ENCODE measurements at places on chromosomes 3 and 15.
A peak's percentile ranks its signal among the peaks of the same experiment; 100 is the strongest.

GRCh38 chr15:101549647-101550046 lies 60.1 kb upstream of the PCSK6 start:
- no peak for DNase-seq

- DNase-seq = no peak
These were observed 3.4 kb downstream of the AMOTL2 start for GRCh38 chr3:134370611-134371531.

DNA sequence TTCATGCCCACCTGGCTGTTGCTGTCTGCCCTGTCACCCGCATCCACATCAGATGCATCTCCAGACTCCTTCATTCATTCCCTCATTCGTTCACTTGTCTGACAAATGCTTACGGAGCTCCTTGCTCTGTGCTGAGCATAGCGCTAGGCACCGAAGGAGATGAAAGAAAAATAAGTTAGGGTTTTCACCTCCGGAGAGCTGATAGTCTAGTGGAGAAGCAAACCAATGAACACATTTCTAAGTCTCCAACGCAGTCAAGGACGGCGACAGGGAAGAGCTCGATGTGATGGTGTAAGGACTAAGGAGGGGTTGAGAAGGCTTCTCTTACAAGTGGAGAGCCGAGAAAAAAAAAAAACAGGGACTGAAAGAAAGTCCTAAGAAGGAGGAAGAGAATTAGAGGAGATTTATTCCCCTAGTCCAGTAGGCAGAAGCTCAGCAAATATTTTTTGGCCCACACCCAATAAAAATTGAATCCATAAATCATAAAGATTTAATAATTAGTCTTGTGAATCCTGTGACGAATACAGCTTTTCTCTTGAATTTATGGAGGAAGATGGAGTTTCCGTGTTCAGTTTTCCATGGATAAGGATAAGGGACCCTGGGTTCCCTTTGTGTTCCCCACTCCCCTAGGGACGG lies 127.2 kb upstream of the DLG1 start:
- no peak for DNase-seq

DNA sequence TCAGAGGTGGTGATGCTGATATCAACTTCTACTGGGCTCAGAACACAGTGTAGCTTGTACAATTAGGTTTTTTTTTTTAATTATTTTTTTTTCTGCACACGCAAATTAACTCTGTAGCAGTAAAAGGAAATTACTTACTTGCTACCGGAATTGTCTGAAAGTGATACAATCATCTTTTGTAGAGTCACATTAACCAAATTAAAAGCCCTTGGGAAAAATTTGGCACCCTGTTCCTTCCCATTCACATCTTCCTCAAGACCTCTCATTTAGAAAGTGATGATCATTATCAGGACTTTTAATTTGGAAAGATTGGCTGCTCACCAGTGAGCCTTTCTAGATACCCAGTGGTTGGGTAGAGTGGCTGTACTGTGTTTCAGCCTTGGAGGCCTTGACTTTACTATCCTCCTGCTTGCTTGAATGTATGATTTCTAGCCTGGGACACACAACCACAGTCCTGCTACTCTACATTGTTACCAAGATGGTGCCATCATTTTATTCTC lies 158.3 kb downstream of the ECT2 start:
- no peak for DNase-seq

GRCh38 chr3:132047209-132047608 lies 12.4 kb upstream of the CPNE4 start:
- no peak for DNase-seq

DNA sequence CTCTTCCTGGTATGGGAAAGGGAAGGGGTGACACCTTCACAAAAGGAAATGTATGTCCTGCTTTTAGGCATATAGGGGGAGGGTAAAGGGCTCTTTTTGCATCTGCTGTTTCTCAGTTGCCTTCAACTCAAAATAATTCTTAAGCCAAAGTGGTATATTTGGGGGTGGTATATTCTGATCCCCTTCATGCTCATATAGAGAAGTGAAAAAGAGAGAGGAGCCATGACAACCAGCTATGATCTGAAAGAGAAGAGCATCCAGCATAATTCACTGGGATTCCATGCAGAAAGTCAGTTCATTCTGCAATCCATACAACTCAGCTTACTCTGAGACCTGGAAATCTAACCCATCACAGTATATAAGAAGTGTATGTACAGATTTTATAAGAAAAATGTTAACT lies 22.3 kb downstream of the DENND6A start:
- DNase-seq = no peak

GRCh38 chr15:100881573-100882336 lies 2.1 kb downstream of the ALDH1A3 start:
- DNase-seq = no peak

DNA sequence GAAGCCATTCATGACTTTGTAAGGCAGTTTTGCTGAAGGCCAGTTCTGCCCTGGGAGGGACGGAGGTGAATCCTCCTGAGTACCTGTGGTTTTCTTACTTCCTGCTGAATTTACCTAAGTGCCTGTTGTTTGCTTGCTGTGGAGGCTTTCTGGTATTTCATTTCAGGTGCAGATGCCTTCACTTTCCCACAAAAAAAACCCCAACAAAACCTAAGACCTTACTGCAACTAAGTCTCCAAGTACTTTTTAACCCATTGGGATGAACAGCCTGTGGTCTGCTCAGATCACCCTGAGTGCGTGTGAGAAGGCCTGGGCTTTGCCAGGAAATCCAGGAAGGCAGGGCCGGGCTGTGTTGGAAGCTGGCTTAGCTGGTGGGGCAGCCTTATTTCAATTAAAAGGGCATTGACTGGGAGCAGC lies 65.3 kb downstream of the IGF1R start:
- peak; percentile 60 for DNase-seq

DNA sequence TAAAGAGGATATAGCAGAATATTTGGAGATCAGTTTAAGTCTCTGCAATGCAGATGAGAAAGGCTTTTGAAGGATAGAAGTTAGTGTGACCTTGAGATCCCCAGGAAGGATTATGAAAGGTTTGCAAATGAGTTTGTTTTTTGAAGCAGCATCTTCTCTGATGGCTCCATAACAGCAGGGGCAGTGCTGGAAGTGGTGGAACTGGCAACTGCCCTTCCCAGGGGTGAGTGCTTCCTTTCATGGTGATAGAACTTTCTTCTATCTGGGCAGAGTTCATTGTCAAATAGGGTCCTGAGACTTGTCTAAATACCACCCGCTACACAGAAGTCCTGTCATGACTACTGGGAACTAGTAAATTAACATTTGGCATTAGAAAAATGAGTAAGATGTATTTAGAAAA lies 314.2 kb upstream of the MCTP2 start:
- no peak for DNase-seq

GRCh38 chr3:14876921-14877333 lies 58.2 kb downstream of the FGD5 start:
- DNase-seq = no peak

DNA sequence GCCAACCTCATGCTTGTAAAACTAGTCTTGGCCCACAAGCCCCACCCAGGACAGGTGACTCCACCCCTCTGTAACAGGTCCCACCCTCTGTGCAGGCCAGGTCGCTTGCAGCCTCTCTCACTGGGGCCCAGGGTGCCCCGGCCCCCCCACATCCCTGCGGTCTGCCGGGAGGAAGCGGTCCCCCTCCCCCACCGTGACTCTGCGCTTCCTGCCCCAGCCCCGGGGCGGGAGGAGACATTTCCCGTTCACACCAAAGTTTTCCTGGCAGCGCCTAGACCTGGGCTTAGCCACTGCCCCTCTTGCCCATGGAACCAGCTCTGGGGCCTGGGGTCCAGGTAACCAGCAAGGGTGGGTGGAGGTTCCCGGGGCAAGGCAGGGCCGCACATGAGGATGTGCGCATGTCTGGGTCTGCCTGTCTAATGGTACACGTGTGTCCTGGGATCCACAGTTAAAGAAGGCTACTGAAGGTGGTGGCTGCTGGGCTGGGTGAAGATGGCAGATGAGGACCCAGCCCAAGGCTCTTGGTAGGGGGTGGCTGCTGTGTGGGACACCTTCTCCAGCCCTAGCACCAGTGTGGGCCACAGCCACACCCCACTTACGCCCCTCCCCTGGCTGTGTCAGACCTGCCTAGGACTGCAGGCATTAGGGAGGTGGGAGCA lies 8.4 kb downstream of the NBEAL2 start:
- DNase-seq = peak; percentile 95

DNA sequence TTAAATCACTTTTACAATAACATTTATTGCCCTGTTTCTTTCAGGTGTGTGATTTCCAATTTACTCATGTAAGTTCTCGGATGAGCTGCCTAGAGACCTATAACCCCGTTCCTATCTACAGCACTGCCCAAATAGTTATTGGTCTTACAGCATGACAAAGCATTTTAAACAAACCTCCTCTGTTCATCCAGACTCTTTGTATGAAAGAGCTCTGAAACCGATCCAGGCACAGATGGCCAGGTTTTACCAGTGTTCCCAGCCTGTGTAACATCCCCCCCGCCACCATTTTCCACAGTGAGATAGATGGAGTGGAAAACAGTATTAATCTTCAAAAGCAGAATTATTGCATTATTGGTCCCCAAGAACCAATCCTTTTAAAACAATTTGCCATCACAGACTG lies 59.0 kb upstream of the SPTSSB start:
- no peak for DNase-seq

DNA sequence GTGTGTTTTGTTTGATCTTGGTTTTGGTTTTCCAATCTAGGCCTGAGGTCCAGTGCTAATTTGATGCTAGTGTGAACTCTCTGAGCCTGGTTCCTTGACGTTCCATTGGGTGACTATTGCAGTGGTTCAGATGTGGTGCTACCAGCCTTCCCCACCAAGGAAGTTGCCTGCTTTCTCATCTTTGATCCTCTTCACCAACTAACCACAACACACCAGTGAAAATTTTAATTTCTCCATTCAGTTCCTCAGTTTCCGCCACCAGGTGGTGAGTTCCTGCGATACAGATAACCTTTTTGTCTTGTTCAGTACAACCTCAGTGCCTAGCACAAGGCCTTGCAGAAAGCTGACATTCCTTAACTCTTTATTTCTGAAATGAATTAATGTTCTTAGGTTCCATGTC lies 337.4 kb upstream of the TPRG1 start:
- DNase-seq = no peak

- DNase-seq = peak; percentile 44
These were observed 18.7 kb downstream of the ISG20 start for GRCh38 chr15:88657326-88658069.

DNA sequence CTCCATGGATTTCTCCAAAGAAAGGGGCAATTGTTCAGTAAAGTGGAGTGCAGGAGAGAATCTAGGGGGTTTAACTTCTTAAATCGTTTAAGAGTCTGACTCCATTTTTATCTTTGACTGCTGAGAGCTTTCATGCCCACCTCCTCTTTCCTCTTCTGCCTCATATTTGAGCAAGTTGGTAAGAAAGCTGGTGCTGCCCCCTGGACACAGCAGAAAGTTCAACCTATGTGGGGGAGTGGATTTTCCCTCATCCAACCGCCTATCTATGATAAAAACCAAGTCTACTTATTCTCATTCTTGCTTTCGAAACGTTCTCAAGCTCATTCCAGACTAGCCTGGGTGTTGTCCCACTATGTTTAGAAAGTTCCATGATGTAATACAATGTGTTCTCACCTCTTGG lies 26.0 kb downstream of the HHLA2 start:
- peak; percentile 52 for DNase-seq

- DNase-seq = no peak
These were observed 23.8 kb downstream of the EFCAB12 start for GRCh38 chr3:129404610-129405009.

- DNase-seq = no peak
These were observed 59.2 kb upstream of the IL12A start for GRCh38 chr3:159929171-159930141.

DNA sequence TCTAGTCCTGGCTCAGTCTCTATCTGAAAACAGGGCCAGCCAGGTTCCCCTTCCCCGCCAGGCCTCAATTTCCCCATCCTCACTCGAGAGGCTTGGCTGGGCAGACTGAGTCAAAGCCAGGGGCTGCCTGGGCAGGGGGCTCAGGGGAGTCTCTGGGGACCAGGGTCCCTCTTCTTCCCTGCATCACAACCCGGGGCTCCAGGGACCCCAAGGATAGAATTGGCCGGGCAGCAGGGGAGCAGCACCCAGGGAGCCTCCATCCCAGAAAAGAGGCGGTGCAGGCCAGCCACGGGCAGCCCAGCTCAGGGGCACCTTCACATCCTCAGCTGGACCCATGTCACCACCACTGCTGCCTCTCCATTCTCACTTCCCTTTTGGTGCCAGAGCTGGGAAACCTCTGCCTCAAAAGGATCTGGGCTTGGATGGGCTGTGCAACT lies 13.3 kb upstream of the PLXND1 start:
- no peak for DNase-seq

DNA sequence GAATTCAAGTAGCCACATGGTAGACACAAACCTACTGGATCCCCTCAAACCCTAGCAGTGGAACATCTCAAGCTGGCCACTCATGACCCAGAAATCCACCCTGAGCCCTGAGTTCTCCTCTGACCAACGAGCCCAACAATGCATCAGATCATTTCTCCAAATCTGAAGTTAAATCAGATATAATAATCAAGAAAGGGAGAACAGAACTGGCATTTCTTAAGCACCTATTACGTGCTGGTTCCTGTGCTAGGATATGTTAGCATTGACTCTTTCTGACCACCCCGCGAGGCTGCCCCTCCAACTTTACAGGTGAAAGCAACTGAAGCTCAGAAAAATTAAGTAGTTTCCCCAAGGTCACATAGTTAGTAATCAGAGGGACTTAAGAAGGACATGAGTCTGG lies 51.5 kb upstream of the CCDC174 start:
- DNase-seq = no peak

DNA sequence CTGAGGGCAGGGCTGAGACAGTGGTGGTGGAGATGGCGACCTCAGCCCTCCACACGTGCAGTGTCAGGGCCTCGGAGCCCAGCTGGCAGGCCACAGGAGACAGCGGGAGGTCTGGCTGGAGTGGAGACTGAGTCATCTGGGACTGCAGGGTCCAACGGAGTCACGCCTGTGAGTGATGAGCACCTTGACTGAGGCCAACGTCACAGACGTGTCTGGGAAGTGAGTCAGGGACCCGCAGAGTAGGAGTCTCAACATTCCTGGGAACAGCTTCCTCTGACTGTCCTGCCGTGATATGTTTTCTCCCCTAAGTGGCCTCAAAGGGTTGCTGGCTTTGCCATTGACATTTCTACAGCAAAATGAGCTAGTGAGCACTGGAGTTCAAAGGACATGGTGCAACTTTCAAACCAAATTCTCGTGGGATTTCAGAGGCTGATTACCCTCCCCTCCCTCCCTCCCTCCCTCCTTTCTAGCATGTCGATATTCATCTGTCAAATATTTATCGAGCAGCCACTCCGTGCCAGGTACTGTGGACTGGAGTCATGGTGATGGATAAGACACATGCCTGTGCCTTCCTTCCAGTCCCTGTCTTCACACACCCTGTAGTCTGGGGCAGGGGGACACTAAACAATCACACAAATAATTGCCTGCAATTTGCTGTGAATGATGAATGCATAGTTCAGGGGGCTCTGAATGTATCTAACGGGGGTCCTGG lies 53.3 kb upstream of the AMOTL2 start:
- DNase-seq = no peak

DNA sequence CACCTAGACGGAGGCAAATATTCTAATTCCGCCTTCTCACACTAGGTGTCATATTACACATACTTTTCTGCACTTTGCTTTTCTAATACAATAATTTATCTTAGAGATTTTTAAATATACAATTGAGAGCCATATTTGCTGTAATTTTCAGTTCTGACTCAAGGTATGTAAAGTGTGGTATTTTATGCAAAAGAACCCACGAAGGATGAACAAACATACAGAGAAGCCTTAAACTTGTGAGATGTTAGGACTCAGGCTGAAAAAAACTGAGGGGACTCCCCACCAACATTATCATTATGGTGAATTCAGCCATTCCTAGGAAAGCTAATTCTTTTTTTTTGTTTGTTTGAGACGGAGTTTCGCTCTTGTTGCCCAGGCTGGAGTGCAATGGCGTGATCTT lies 9.6 kb downstream of the ZBTB11 start:
- no peak for DNase-seq

- no peak for DNase-seq
These were observed 2.8 kb downstream of the MRAS start for GRCh38 chr3:138351151-138351550.

All from natural killer cell (primary cell).